ENCODE measurements at places on chromosomes 3 and 15.

DNA sequence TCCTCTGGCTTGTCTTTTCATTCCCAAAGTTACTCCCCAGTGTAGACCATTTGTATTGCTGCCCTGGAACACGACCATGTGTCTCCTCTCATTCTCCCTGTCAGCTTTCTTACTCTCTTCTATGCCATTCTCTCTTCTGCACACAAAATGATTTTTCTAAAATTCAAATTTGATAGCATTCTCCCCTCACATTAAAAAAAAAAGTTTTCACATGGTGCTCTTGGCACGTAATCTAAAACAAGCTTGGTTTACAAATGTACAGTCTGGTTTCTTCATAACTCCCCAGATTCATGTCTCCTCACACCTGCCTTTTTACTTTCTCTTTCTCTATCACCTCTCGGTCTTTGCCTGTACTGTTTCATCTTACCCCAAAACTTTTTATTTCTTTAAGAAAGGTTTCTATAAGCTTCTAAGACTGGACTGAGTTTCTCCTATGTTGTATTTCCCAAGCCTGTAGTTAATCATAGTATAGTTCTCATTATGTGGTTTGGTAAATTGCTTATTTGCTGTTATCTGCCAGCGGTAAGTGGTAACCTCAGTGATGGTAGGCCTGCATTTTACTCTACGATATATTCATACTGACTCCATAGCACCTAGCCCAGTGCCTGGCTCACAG lies 31.2 kb downstream of the BCHE start:
- DNase-seq: no peak

DNA sequence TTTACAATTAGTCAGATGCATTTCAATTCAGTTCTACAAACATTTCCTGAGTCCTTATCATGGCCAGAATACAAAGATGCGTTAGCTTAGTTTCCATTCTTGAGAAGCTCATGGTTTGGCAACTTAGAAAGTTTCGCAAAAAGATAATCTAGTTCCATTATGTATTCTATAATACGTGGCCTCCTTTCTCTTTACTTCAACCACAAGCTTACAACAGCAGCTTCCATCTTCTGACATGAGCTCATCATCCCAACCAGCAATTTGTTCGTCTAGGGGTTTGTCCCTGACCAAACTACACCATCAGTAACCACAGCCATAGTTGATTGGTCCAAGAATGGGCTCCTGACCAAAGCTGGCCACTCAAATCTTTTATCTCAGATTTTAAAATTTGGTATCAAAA lies 267.6 kb upstream of the TBC1D5 start:
- no peak for DNase-seq

GRCh38 chr15:38389924-38390542 lies 63.9 kb upstream of the FAM98B start:
- DNase-seq: peak; percentile 65

GRCh38 chr3:150329408-150329807 lies 78.7 kb upstream of the TSC22D2 start:
- no peak for DNase-seq

GRCh38 chr15:33242669-33243191 lies 48.2 kb upstream of the FMN1 start:
- no peak for DNase-seq
